Stimulated activated CD4-positive, alpha-beta T cell treated with anti-CD3 and anti-CD28 coated beads, Interleukin-2, amount 100 ng/mL, for 48 hours (primary cell): ENCODE measurements at places on chromosomes 4 and X.

- no peak for DNase-seq
Observed at GRCh38 chr4:98627531-98628257, 30.7 kb downstream of the TSPAN5 start.

- no peak for DNase-seq
Observed at GRCh38 chr4:111031596-111031995, 408.7 kb upstream of the PITX2 start.

GRCh38 chrX:32408389-32408788, 803.0 kb downstream of the DMD start:
- DNase-seq: no peak

DNA sequence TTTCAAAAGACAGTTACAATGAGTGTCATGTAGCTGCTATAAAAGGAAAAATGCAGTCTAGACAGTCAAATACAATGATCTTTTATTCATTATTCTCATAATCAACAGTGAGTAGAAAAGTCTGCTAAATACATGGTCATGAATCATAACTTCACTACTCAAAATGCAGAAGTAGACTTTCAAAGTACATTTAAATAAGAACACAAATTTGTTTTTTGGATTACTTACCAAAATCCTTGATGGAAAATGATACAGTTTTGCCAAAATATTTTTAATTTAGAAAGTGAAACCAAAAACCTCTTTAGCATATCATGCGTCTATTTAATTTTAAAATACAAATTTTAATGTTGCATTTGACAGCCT, 4.9 kb downstream of the ACSL4 start:
- no peak for DNase-seq

- no peak for DNase-seq
Observed at GRCh38 chrX:1492421-1493012, 39.8 kb upstream of the ASMTL start.

- no peak for DNase-seq
Observed at GRCh38 chr4:154427149-154427548, 64.5 kb downstream of the DCHS2 start.

- no peak for DNase-seq
Observed at GRCh38 chr4:156137679-156138473, 184.2 kb upstream of the CTSO start.
